ENCODE measurements at places on chromosomes 4 and X. TPM values are rescaled to one million over a fixed set of nuclear protein-coding genes. Genes with fewer than 3 reads are reported as not detected.

DNA sequence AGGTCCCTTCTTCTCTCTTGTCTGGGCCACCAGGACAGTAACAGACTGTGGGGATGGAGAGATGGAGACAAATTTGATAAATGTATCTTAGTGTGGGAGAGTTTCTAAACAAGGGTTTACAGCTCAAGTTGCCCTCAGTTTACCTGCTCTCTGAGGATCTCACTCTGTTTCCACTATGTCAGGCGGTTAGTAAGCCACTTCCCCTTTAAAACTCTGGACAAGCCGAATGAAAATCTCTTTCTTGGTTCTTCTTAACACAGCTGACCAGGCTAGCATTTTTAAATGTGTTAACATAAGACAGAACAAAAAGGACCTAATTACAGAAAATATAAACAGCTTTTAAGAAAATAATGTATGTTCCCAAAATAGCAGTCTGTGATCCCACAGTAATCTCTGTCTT, 2.9 kb upstream of the SCARB2 start:
- no peak for DNase-seq

DNA sequence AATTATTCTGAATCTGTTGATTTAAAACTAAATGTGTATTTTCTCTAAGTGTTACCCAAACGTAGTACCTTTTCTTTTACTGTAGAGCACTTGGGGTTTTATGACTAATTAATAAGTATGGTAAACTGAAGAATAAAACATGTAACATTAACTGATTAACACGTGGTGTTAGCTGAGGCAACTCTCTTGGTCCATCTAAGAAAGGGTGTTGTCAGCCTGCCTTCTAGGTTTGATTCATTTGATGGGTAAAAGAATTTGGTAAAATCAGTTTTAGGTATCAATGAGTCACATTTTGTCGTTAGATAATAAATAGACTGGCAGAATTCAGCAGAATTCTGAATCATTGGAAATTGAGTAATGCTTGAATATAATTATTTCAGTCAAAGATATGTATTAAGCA, 99.7 kb downstream of the AFF1 start:
- no peak for DNase-seq

DNA sequence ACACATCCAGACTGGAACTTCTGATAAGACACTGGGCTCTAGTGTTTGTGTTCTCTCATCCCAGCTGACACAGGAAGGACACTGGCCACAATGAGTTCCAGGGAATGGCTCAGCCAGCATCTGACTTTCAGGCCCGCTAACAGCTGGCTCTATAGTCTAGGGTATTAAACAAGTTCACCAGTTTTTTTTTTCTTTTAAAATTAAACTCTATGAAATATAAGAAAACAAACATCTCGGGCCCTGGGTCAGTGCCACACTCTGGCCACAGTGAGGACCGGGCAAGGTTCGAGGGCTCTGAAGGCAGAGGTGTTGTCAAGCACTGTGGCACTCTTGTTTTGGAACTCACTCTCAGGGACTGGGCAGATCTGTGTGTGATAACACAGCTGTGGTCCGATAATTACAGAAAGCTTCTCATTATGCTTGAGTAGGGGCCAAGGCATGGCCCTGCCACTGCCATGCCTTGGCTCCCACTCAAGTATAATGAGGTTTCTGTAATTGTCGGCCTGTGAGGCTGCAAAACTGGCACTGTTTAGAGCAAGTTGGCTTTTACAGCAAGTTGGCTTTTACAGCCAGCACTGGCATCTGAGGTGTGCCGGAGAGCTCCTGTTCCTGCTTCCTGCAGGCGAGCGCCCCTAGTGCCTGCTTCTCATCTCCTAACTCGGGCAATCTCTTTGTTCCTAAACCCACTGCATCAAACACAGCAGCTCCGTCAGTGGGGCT, 62.8 kb downstream of the PPP1R2C start:
- peak; percentile 18 for DNase-seq

GRCh38 chr4:117293784-117294183, 208.4 kb upstream of the TRAM1L1 start:
- DNase-seq, result no peak

DNA sequence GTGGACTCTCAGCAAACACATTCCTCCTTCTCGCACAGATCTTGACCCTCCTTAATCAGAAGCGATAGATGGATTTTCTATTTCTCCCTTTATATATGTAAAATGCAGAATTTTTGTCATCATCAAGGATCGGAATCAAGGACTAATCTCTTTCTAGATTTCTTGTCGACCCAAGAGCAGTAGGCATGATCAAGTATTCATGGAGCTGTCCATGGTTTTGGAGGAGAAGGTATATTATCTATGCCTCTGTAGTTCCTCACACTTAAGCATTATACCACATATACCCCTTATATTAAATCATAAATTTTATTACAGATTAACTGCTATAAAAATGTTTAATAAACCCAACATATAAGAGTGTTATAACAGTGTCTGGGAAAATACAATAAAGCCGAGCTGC, 886.8 kb downstream of the NLGN4X start:
- DNase-seq, result no peak

The SGMS2 gene
- 0.08 TPM for total RNA-seq

DNA sequence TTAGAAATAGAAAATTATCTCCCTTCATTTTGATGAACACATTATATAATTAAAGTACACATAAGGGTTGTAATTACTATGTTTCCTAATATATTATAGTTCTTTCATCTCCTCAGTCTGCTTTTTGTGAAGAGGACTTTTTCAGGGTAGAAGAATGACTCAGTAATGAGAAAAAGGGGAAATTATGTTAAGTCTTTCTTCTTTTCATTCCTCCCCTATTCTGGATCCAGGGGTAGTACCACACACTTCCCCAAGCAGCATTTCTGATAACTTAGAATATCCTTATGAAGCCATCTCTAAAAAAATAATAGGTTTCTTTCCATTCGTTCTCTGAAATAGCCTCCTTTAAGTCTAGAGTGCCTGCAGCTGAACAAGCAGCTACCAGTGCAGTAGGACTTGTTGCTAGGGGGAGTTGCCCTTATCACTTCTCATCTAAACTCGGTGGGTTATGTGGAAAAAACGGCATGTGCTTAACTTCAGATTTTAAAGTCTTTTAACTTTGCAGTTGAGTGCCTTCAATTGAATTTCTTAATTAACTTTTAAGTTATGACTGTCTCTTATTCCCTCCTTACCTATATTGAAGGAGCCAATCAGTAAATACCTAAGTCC, 184.8 kb downstream of the ARHGAP24 start:
- DNase-seq, result no peak

GRCh38 chrX:107731831-107732502, 43.6 kb downstream of the TSC22D3 start:
- no peak for DNase-seq

The SPANXD gene
- total RNA-seq, result not detected

DNA sequence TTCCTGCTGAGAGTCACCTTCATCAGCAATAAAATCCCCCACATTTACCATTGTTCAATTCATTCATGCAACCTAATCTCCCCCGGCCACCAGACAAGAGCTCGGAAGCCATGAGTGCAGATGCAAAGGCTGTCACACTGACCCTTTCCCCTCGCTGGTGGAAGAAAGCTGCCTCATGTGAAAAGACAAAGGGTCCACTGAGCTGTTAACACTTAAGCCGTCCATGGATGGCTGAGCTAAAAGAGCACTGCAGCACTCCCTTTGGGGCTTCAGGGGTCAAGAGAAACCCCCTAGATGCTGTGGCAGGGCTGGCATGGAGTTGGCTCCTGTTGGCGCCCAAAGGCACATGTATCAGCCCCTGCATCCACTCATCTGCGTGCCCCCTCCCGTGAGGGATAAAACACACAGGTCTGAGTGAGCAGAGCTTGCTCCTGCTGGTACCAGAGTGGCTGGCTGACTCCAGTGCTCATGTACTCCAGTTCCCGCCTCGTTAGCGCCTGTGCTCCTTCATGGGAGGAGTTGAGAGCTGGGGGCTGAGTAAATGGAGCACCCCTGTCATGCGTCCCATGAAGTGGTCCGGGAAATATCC, 216.5 kb downstream of the PDHA2 start:
- no peak for DNase-seq

DNA sequence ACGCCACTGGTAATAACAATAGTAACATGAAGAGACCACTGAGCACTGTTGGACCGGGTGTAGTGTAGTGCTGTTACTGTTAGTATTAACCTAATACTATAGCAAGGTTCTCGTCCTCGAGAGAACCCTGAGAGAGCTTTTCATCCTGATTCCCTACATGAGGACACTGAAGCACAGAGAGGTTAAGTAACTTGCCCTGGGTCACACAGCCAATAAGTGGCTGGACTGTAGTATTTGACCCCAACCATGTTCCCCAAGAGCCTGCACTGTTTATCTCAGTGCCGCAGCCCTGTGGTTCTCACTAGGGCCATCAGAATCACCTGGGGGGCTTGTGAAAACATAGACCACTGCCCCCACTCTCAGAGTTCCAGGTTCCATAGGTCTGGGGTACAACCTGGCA, 10.4 kb downstream of the SCML1 start:
- DNase-seq, result no peak

DNA sequence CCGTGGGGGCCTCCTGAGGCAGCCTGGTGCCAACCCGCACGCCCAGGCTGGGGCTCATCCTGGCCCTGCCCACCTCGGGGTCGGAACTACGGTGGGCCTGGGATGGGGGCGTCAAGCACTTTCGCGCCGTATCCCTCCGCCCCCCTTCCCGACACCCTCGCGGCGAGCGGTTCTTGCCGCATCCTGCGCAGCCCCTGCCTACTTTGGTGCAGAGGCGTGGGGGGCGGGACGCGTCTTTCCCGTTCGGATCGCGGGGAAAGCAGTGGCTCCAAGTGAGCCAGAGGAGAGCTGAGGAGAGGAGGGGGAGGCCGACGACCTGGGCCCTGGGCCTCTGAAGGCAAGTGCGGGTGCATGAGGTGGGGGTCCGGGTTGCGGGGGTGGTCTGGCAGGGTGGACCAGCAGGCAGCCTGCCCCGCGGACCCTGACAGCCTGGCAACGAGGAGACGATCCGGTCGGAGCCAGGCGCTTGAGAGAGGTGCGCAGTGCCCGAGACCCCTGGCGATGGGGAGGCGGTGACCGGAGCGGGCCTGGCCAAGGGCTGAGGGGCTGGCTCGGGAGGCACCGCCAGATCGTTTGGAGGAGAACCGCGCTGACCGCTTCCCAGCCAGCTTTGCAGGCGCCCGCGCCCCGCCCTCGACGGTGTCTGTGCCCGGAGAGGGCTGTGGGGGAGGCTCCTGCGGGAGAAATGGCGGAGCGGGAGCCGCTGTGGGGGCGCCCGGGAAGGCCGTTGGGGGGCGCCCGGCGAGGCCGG, at the start of gene GPRASP2:
GPRASP2 (plus strand) TSS at position 233 of the 751 bp plus-strand sequence. CDS start 2,422 bp downstream, outside the sequence.
- no peak for DNase-seq

The GAGE12J gene
- total RNA-seq, result not detected

The SH3TC1 gene
- total RNA-seq, result 8.8 TPM

DNA sequence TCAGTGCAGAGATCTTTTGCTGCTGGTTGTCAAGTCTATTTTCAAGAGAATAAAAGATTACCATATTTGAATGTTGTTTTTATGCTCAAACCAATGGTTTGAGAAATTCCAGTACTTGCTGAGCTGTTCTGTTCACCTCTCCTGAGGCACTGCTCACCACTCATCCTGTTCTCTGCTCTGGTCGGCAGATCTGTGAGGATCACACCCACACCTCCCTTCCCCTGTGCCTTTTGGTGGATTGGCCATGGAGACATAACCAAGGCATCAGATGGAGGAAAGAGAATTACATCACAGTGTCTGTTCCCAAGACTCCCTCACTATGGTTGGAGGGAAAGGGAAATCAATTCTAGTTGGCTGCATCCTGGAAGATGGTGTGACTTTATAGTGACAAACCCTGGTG, 391.6 kb downstream of the ARHGAP24 start:
- no peak for DNase-seq

- DNase-seq, result no peak
Observed at GRCh38 chr4:152535360-152535902, 461 bp downstream of the FBXW7 start.

The SPATA4 gene
- not detected for total RNA-seq

DNA sequence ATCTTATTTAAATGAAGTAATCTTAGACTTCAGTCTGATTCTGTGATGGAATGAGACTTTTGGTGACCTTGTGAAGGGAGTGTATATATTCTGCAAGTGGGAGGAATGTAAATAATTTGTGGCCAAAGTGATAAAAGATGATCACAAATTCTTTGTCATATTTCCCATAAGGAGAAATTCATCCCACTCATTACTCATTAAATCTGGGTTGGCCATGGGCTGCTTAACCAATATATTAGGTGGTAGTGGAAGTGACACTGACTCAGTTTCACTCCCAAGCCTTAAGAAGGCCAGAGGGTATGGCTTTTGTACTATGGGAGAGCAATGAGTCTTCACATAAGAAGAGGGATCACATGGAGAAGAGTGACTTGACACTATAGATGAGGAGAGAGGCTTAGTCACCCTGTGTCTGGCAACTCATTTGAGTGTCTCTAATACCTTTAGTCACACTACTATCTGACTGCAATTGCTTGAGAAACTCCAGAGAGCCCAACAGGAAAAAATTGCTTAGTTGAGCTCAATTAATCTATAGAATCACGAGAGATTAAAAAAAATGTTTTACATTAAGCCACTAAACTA, 408.2 kb upstream of the PITX2 start:
- DNase-seq, result no peak

DNA sequence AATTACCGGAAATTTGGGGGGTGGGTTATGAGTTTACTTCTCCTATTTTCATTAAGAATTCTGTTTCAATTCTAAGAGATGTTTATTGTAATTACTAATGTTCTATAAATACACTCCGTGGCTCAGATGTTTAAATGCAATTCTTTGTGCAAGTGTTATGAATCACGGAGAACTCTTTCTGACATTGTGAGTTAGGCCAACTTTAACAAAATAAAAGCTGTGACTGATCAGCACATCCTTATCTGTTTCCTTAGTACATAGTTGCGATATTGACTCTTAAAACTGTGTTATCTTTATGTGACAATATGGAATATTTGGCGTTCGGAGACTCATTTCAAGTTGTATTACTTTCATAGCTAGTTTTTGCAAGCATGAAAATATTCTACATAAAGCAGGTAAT, 902 bp downstream of the KLHL4 start:
- no peak for DNase-seq

DNA sequence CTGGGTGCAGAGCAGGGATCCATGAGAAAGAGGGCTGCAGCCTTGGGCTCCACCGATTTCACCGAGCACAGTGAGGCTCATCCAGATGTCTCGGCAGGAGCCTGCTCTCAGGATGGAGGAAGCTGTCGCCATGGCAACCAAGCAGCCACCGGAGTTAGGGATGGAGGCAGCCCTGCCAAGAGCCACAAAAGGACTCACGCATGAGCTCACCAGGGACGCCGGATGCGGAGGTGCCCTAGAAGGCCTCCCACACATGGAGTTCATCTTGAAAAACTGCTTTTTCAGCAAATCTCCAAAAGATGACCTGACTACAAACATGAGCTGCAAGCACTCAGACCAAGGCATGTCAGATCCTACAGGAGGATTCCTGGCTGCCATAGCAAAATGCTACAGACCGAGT, 90.7 kb downstream of the WFS1 start:
- no peak for DNase-seq

The SYTL4 gene
- 0.11 TPM for total RNA-seq

The DUSP21 gene
- not detected for total RNA-seq

DNA sequence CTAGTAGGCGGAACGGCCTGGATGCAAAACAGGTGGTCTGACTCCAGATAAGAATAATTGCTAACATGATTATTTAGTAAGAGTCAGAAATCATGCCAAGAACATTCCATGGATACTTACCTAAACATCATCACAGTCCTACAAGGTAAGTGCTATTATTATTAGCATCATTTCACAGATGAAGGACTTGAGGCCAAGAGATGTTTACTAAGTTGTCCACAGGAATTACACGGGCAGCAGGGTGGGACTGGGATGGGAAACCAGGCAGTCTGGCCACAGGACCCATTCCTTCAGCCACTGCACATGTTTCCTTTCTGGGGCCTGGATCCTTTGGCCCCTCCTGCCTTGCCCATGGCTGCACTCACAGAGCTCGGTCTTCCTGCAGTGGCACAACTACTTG, 48.3 kb downstream of the ANAPC4 start:
- DNase-seq, result no peak
